Stimulated activated CD4-positive, alpha-beta T cell treated with anti-CD3 and anti-CD28 coated beads, Interleukin-1b, Interleukin-23, amount 100 ng/mL, for 48 hours (primary cell): ENCODE measurements at places on chromosomes 5 and 9.

- DNase-seq, result no peak
Measured at GRCh38 chr5:76483881-76484280, 80.8 kb downstream of the IQGAP2 start.

DNA sequence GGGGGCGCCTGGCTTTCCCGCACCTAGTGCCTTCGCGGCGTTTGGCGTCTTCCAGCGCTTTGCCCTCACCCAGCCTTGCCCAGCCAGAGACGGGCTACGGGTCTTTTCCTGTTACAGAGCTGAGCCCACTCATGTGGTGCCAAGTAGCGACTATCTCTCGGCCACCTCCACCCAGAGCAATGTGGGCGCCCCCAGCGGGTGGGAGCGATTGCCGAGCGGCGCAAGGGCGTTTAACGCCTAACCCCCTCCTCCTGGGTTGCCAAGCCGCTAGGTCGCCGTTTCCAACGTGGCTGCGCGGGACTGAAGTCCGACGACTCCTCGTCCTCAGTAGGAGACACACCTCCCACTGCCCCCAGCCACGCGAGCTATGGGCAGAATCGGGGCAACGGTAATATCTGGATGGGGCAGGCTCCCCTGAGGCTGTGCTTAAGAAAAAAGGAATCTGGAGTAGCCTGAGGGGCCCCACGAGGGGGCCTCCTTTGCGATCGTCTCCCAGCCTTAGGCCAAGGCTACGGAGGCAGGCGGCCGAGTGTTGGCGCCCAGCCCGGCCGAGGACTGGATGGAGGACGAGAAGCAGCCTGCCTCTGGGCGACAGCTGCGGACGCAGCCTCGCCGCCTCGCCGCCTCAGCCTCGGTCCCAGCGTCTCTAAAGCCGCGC lies 5.8 kb downstream of the TLX3 start:
- no peak for DNase-seq

- DNase-seq, result peak; percentile 86
Measured at GRCh38 chr5:35319333-35320002, 89.2 kb upstream of the PRLR start.

GRCh38 chr5:33338336-33339110 lies 102.2 kb upstream of the TARS1 start:
- no peak for DNase-seq
